Prostate gland (tissue), 2 donors: ENCODE measurements at places on chromosomes 3 and 15.

DNA sequence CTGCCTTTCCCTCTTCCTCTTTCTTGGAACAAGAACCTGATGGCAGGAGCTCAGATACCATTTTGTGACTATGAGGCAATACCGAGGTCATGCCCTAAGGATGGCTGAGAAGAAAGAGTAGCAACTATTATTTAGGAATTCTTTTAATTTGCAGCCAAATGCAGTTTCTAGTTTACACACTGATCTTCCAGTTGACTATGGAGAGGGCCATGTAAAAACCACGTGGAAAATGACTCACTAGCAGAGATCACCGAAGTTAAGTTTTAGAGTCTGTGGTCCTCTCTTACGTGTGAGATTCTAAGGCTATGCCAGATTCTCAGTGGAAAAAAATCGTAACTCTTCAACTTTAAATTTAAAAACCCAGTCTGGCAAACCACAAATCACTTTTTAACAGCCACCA, 7.8 kb downstream of the BNC1 start:
- no peak for DNase-seq
- H3K27me3 ChIP-seq: peaks cover 3% of the 10 kb centered on the region
- H3K4me3 ChIP-seq: no peak overlapping the region

DNA sequence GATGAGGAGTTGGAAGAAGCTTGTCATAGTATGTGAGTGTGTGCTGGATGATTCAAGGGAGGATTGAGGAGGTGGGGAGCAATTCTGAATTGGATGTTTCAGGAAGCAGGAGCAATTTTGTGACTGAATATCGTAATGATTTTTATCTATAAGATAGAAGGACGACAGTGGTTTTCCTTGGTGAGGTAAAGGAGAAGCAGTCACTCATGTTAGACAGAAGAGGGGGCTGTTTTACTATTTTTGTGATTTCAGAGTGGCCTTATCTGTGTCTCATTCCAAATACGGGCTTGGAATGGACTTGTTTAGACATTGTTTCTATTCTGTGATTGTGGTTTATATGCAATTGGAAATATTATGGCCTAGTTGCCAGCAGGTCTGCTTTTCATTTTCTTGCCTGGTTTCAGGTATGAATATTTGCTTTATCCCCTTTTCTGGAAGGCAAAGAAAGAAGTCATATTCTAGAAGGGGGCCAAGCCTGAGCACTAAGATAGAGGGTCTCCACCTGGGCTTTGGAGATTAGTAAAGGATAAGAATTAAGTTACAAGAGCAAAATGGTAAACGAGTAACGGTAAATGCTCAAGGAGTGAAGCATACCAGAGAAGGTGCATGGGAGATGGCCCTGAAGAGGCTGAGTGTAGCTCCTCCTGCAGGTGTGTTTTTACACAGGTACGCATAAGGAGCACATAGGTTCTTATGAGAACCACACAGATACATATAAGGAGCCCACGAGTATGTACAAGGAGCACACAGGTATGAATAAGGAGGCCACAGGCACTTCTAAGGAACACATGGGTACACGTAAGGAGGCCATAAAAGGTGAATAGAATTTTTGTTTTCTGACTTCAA, 124.6 kb upstream of the KCNAB1 start:
- H3K4me1 ChIP-seq: no peaks in the 10 kb centered on the region
- no peak for DNase-seq
- H3K27ac ChIP-seq: no peak overlapping the region

DNA sequence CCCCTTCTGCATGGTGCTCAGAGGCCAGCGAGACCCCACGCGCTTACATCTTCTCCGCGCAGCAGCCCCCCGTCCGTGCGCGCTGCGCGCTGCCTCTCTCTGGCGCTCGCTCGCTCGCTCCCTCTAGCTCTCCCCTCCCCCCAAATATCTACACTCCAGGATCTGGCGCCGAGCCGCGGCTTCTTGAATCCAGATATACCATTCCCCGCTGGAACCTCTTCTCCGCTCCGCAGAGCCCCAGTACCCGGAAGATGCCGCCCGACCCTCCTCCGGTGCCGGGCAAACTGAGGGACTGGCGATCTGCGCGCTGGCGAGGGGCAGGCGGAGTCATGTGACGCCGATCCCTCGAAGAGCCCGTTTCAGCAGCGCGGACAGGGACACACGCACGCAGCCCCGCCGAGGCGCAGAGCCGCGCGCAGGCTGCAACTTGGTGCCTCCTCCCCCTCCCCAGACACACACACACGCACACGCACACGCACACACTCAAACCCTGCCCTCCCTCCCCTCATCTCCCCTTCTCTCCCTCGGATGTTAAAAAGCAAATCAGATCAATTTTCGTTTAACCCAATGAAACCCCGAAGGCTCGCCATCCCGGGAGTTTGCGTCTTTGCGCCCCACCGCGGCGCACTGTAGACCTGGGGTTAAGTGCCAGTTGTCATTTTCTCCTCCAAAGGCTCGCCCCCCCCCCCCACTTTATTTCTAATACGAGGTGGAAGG, at the start of gene RASGRF1:
Gene RASGRF1, minus strand, starts transcription at position 294 of the 717 bp plus-strand sequence. Its CDS starts 282 bp downstream, at position 12.
- H3K27me3 ChIP-seq: peaks cover 19% of the 10 kb centered on the region
- no peak for DNase-seq
- H3K4me1 ChIP-seq: peaks cover 11% of the 10 kb centered on the region
- no peaks in the 10 kb centered on the region for H3K36me3 ChIP-seq

DNA sequence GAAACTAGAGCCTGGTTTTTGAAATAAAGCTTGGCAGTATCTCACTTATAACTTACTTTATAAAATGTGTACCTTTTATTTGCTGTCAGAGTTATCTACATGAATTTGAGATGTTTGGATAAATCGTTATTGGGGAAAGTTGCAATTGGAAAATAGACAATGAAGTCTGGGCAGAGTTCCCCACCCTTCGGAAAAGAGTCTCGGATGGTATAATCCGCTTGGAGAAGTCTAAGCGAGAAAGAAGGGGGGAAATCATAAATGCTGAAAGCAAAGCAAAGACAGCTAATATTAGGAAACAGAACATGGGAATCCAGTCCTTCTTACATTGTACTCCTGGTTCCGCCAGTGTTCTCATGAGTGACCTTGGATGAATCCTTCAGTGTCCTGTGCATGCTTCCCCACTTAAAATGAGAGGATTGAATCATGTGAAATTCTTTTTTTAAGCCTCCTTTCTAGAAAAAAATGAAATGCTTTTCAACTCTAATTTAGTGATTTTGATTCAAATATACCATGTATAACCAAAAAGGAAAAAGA, 162.4 kb downstream of the ATG7 start:
- no peaks in the 10 kb centered on the region for H3K4me1 ChIP-seq
- no peak overlapping the region for H3K4me3 ChIP-seq
- H3K36me3 ChIP-seq: no peaks in the 10 kb centered on the region
- DNase-seq: no peak
- H3K27me3 ChIP-seq: no peaks in the 10 kb centered on the region

DNA sequence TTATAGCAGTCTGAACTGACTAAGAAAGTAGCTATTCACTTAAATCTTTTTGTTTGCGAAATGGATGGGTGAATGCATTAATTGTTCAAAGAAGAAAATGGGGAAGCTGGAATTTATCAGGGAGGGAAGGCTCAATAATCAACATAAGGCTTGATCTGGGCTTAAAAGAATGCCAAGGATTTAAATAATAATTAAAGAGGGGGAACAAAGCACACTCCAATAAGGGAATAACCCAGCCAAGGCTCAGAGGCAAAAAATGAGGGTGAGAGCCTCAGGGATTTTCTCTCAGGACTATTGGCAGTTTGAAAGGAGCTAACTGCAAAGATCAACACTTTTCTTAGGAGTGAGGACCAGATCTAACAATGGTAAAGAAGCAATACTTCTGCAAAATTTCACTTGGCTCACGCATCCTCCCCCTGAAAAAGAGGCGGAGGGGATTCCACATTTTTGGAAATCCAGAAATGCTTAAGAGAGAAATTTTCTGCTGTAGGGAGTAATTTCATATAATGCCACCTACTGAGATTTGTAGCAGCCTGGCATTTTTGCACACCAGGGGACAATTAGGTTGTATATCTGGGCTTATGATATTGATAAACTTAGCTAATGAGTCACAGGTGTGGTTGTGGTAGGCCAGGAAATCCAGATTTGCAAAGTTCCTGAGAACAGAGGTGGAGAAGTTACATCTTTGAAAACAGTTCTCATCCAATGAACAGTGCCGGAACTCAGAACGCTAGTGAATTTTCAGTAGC, 405.1 kb downstream of the TUSC7 start:
- no peaks in the 10 kb centered on the region for H3K4me1 ChIP-seq
- DNase-seq: no peak
- no peak overlapping the region for H3K4me3 ChIP-seq

GRCh38 chr15:90053685-90054466, 48.4 kb downstream of the IDH2 start:
- DNase-seq: no peak
- H3K4me3 ChIP-seq: no peak overlapping the region
- H3K27ac ChIP-seq: no peak overlapping the region
- no peaks in the 10 kb centered on the region for H3K36me3 ChIP-seq
- H3K27me3 ChIP-seq: no peaks in the 10 kb centered on the region

DNA sequence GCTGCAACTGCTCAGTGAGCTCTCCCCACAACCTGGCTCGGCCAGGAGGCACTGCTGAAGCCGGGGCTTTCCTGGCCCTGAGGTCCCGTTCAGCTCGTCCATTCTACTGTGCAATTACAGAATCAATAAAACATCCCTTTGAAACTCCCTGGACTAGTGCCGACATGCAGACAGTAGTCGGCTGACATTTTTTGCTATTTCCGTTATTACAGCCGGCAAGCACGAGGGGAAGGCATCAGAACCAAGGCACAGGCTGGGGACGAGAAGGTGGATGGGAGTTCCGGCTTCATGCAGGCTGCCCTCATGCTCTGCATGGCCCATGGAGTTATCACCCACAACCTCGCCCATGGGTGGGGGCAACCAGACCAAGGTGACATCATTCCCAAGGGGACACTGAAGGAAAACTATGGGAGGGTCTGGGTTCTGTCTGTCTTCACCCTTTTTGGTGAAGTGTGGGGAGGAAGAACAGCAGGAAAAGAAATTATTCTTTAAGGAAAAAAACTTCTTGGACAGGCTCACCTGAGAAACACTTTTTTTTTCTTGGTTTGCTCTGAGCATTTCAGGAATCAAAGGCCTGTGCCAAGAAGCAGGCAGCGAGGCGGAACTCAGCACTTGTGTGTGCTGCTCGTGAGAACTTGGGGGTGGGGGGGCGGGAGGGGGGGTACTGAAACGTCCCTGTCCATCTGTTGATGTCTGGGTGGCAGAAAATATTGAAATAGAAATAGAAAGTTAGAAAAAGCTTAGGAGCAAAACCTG, 154.5 kb downstream of the FOXP1 start:
- H3K4me1 ChIP-seq: peaks cover 4% of the 10 kb centered on the region
- H3K4me3 ChIP-seq: no peak overlapping the region
- no peaks in the 10 kb centered on the region for H3K36me3 ChIP-seq
- peak; percentile 72 for DNase-seq
- peak overlapping the region; percentile 69 for H3K27ac ChIP-seq
- H3K27me3 ChIP-seq: no peaks in the 10 kb centered on the region

DNA sequence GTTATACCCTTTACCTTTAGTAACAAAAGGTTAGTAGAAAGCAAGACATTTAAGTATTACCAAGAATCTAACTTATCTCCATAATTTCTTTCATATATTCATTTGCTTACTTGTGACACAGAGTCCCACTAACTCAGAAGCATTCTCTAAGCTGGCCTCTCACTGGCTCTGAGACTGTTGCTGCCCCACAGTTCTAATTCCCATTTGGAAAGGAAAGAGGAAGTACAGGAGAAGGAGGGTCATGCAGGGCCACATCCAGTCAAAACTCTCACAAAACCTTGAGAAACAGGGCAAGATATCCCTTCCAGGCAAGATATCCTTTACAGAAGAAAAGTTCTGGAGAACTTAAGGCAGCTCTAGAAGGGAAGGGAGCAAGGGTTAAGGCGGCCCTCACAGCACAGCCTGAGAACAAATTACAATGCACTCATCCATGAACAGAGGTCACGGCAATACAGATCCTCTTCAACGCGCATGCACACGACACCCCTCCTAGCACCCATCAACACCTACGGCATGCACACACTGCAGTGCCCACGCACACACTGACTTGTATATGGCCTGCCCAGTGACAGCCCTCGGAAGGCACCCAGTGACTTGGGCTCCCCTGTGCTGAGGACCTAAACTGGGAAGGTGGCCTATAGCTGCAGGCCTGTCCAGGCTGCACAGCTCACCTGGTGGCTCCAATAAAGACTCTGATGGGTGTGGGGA, 13.0 kb upstream of the MYO5C start:
- no peak overlapping the region for H3K27ac ChIP-seq
- no peak overlapping the region for H3K4me3 ChIP-seq
- no peak for DNase-seq
- H3K36me3 ChIP-seq: no peaks in the 10 kb centered on the region
- H3K4me1 ChIP-seq: no peaks in the 10 kb centered on the region
- H3K27me3 ChIP-seq: no peaks in the 10 kb centered on the region

- H3K36me3 ChIP-seq: no peaks in the 10 kb centered on the region
- H3K4me3 ChIP-seq: no peak overlapping the region
- no peaks in the 10 kb centered on the region for H3K4me1 ChIP-seq
- no peak overlapping the region for H3K27ac ChIP-seq
- no peak for DNase-seq
- H3K27me3 ChIP-seq: no peaks in the 10 kb centered on the region
Observed at GRCh38 chr3:177826253-177826652, 629.0 kb upstream of the TBL1XR1 start.

DNA sequence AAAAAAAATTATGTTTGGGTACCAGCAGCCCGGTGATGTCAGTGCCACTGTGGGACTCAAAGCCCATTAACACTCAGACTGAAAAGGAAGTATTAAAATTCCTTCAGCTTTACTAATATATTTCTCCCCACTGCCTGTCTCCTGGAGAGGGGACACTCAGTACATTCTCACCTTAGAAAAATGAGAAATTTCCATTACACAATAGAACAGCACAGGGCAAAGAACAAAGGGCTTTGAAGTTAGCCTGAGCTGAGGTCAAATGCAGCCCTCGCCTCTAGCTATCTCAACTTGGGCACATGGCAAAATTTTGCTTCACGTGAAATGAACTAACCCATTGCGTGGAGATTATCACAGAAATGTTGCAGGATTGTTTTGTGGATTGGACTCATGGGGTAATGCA, 80.8 kb downstream of the RARB start:
- no peaks in the 10 kb centered on the region for H3K27me3 ChIP-seq
- H3K36me3 ChIP-seq: no peaks in the 10 kb centered on the region
- H3K4me1 ChIP-seq: no peaks in the 10 kb centered on the region
- peak overlapping the region; percentile 36 for H3K27ac ChIP-seq
- no peak overlapping the region for H3K4me3 ChIP-seq
- no peak for DNase-seq

- peak overlapping the region; percentile 57 for H3K4me3 ChIP-seq
- no peaks in the 10 kb centered on the region for H3K36me3 ChIP-seq
- H3K27me3 ChIP-seq: no peaks in the 10 kb centered on the region
- peak overlapping the region; percentile 92 for H3K27ac ChIP-seq
- no peak for DNase-seq
Observed at GRCh38 chr3:160401291-160402095, 2.0 kb downstream of the SMC4 start.

GRCh38 chr3:187689984-187690383, 12.4 kb downstream of the RTP2 start:
- no peaks in the 10 kb centered on the region for H3K4me1 ChIP-seq
- no peak for DNase-seq
- no peaks in the 10 kb centered on the region for H3K36me3 ChIP-seq
- no peak overlapping the region for H3K4me3 ChIP-seq

GRCh38 chr3:24756101-24756888, 261.6 kb upstream of the THRB start:
- no peak overlapping the region for H3K27ac ChIP-seq
- no peak for DNase-seq
- H3K36me3 ChIP-seq: no peaks in the 10 kb centered on the region

- H3K36me3 ChIP-seq: no peaks in the 10 kb centered on the region
- peaks cover 10% of the 10 kb centered on the region for H3K4me1 ChIP-seq
- H3K27ac ChIP-seq: no peak overlapping the region
- DNase-seq: no peak
- no peaks in the 10 kb centered on the region for H3K27me3 ChIP-seq
Observed at GRCh38 chr3:45084820-45085816, 59.0 kb downstream of the CLEC3B start.
